ENCODE measurements at places on chromosomes 3 and 15.

DNA sequence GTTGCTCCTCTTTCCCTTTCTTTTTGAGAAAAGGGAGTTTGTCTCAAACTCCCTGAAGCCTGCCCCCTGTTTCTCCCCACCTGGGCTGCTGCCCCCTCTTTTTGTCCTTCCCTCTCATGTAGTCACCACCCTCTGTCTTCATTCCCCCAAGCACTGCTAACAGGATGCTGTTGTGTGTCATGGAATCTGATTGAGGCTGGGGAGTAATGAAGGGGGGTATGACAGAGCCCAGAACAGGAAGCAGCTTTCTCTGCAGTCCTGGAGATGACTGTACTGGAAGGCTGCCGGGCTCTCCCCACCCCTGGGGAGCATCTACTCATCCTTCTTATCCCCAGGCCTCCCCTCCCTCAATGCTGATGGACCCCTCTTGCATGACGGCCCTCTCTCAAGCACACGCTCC lies 181.6 kb downstream of the ABHD5 start:
- no peak overlapping the region for H3K4me3 ChIP-seq
- DNase-seq = no peak
- H3K36me3 ChIP-seq = no peaks in the 10 kb centered on the region

- H3K4me3 ChIP-seq = no peak overlapping the region
- H3K36me3 ChIP-seq = no peaks in the 10 kb centered on the region
- H3K4me1 ChIP-seq = no peaks in the 10 kb centered on the region
- no peak overlapping the region for H3K27ac ChIP-seq
Observed at GRCh38 chr3:70247955-70248354, 64.5 kb downstream of the MDFIC2 start.

DNA sequence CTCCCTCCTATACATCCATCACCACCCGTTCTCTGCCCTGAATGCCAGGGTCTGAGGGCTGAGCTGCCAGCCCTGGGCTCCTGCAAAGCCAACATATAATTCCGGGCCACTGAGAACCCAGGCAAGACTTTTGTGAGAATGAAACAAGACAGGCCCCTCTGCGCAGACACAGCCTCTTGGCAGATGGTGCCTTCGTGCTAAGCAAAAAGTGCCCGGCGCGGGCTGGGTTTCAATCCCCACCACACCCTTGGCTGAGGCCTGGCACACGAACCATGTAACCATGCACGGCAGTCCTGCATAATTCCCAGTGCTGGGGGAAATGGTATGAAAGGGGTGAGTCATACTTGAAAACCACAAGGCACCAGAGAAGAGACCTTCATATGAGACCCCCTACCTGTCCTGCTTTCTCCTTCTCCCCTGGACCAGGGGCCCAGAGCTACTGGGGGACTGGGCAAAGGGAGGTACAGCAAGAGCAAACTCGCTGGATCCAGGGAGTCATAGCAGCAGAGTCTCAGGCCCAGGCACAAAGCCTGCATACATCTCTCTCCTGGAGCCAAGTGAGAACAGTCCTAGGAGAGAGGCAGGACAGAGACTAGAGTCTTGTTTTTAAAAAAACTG lies 26.1 kb upstream of the LOXL1 start:
- H3K36me3 ChIP-seq = no peaks in the 10 kb centered on the region
- H3K4me3 ChIP-seq = no peak overlapping the region
- no peak overlapping the region for H3K27ac ChIP-seq
- DNase-seq = no peak

- no peaks in the 10 kb centered on the region for H3K4me1 ChIP-seq
- no peaks in the 10 kb centered on the region for H3K27me3 ChIP-seq
- no peak overlapping the region for H3K4me3 ChIP-seq
- H3K27ac ChIP-seq = no peak overlapping the region
Observed at GRCh38 chr3:117556646-117557407, 847.2 kb downstream of the TUSC7 start.

DNA sequence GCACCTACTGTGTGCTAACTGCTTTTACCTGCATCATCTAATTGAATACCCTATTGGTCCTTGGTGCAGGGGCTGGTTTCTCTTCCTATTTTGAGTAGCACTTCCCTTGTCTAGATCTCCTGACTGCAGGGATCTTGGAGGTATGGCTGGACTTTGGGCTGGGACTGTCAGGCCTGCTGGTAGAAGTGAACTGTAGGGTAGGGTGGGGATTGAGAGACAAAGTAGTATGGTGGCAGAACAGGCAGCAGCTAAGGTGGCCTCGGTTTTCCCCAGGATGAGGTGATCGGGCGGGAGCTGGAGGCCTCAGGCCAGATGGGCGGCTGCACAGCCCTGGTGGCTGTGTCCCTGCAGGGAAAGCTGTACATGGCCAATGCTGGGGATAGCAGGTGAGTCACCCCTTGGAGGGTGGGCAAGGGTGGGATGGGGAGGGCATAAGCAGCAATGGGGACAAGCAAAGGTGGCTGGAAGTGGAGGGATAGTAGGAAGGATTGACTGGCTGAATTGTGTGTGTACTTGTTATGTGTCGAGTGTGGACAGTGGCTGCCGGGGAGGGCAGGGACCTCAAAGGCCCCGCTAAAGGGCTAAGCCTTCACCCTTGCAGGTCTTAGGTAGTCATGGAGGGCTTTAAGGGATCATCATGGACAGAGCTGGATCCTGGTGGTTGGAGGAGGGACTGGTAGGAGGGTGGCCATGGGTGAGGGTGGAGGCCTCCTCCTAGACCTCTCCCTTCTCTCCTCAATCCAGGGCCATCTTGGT lies 2.0 kb downstream of the PPM1M start:
- no peak overlapping the region for H3K27ac ChIP-seq
- no peaks in the 10 kb centered on the region for H3K4me1 ChIP-seq
- no peak for DNase-seq
- H3K27me3 ChIP-seq = peaks cover 6% of the 10 kb centered on the region
- no peaks in the 10 kb centered on the region for H3K36me3 ChIP-seq

DNA sequence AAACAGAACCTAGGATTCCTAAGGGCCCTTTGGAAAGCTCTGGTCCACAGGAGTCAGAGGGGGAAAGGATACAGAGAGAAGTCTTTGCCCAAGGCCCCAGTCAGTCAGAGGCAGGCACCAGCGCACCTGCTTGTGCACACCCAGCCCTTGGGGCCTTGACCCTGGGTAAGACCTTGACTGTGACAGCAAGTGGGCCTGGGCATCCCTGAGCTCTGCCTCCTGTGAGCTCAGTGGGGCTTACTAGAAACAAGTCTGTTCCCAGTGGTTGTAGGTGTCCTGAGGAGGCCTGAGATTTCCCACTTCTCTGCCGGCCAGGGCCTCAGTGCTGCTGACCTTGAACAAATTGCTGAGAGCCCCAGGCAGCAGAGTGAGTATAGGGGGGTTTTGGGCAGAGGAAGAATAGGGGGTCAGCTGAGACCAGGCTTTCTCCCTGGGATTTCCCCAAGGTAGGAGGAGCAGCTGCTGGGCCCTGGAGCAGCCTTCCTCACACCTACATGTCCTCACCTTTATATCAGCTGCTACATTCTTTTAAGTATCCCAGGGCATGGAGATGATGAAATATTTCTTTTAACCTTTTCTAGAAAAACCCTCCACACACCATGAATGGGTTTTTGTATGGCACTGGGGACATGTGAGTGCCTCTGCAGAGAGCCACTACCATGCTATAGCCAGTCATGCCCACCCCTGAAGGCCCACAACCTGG lies 9.7 kb upstream of the DAG1 start:
- H3K4me1 ChIP-seq = peaks cover 20% of the 10 kb centered on the region
- DNase-seq = no peak
- no peak overlapping the region for H3K27ac ChIP-seq
- no peak overlapping the region for H3K4me3 ChIP-seq

- DNase-seq = no peak
- H3K4me1 ChIP-seq = no peaks in the 10 kb centered on the region
- no peaks in the 10 kb centered on the region for H3K27me3 ChIP-seq
Observed at GRCh38 chr3:188775412-188775811, 396.4 kb upstream of the TPRG1 start.

GRCh38 chr15:30929982-30930381 lies 26.3 kb downstream of the FAN1 start:
- H3K27me3 ChIP-seq = no peaks in the 10 kb centered on the region
- no peak overlapping the region for H3K27ac ChIP-seq
- DNase-seq = no peak
- peaks cover 21% of the 10 kb centered on the region for H3K36me3 ChIP-seq

DNA sequence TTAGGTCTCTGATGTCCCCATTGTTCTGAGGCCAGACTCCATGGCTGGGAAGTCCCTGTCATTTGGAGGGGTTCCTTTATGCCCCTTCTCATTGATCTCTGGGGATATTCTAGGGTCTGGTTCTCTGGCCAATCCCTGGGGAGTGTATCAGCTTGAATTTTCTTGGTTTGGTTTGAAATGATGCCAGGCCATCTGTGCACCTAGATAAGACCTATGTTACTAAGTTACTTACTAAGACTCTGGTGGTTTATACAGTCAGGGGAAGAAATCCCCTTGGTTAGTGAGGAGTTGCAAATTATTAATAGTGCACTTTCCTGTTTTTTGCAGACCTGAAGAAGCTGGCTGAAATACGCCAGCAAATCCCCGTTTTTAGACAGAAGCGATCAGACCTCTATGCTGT lies 20.3 kb downstream of the NIT2 start:
- no peak overlapping the region for H3K27ac ChIP-seq
- no peaks in the 10 kb centered on the region for H3K36me3 ChIP-seq
- no peak for DNase-seq
- no peak overlapping the region for H3K4me3 ChIP-seq
- H3K4me1 ChIP-seq = no peaks in the 10 kb centered on the region
- H3K27me3 ChIP-seq = no peaks in the 10 kb centered on the region

- DNase-seq = no peak
- peaks cover 19% of the 10 kb centered on the region for H3K4me1 ChIP-seq
- H3K27me3 ChIP-seq = no peaks in the 10 kb centered on the region
- H3K27ac ChIP-seq = no peak overlapping the region
- H3K36me3 ChIP-seq = no peaks in the 10 kb centered on the region
- no peak overlapping the region for H3K4me3 ChIP-seq
Observed at GRCh38 chr3:11587766-11588165, 55.9 kb downstream of the VGLL4 start.

DNA sequence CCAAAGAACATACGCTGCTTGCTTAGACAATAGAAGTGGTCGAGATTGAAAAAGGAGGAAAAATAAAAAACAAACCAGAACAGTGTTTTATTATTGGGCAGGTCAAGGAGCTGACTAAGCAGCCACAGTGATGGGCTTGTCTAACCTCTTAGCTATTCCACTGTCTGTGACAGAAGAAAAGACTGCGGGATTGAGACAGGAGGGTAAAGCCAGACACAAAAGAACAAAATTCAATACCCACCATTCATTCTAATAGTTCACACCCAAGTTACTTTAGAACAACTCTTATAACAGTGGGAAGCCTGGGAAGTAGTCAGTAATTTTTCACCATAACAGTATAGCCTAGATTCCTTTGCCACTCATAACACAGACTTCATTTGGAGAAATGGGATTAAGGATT lies 435.4 kb downstream of the MFSD1 start:
- no peak for DNase-seq
- H3K27me3 ChIP-seq = no peaks in the 10 kb centered on the region
- H3K36me3 ChIP-seq = no peaks in the 10 kb centered on the region
- H3K4me1 ChIP-seq = no peaks in the 10 kb centered on the region
- no peak overlapping the region for H3K27ac ChIP-seq
- no peak overlapping the region for H3K4me3 ChIP-seq

- H3K36me3 ChIP-seq = no peaks in the 10 kb centered on the region
- no peak overlapping the region for H3K27ac ChIP-seq
- no peak overlapping the region for H3K4me3 ChIP-seq
- no peak for DNase-seq
- no peaks in the 10 kb centered on the region for H3K4me1 ChIP-seq
- H3K27me3 ChIP-seq = no peaks in the 10 kb centered on the region
Observed at GRCh38 chr15:94175420-94175819, 55.9 kb upstream of the MCTP2 start.

- no peaks in the 10 kb centered on the region for H3K27me3 ChIP-seq
- no peaks in the 10 kb centered on the region for H3K4me1 ChIP-seq
- H3K36me3 ChIP-seq = no peaks in the 10 kb centered on the region
- no peak overlapping the region for H3K4me3 ChIP-seq
Observed at GRCh38 chr3:59257506-59257905, 207.7 kb upstream of the CFAP20DC start.

GRCh38 chr3:194313560-194314387 lies 37.4 kb downstream of the CPN2 start:
- H3K4me1 ChIP-seq = peaks cover 7% of the 10 kb centered on the region
- no peak overlapping the region for H3K4me3 ChIP-seq
- H3K36me3 ChIP-seq = no peaks in the 10 kb centered on the region
- 0 out of 2 replicates have a peak, but pooled peaks cover 2% of the 10 kb centered on the region for H3K27me3 ChIP-seq

GRCh38 chr3:119292666-119293065 lies 1.5 kb upstream of the ARHGAP31 start:
- no peaks in the 10 kb centered on the region for H3K4me1 ChIP-seq
- H3K27ac ChIP-seq = no peak overlapping the region
- H3K4me3 ChIP-seq = no peak overlapping the region
- H3K27me3 ChIP-seq = 0 out of 2 replicates have a peak, but pooled peaks cover 2% of the 10 kb centered on the region
- no peak for DNase-seq

- no peak overlapping the region for H3K4me3 ChIP-seq
- no peaks in the 10 kb centered on the region for H3K36me3 ChIP-seq
Observed at GRCh38 chr3:70554170-70554569, 241.7 kb upstream of the MDFIC2 start.

- no peaks in the 10 kb centered on the region for H3K36me3 ChIP-seq
- H3K27ac ChIP-seq = no peak overlapping the region
- no peak for DNase-seq
Observed at GRCh38 chr3:181880331-181880730, 168.6 kb downstream of the SOX2 start.

DNA sequence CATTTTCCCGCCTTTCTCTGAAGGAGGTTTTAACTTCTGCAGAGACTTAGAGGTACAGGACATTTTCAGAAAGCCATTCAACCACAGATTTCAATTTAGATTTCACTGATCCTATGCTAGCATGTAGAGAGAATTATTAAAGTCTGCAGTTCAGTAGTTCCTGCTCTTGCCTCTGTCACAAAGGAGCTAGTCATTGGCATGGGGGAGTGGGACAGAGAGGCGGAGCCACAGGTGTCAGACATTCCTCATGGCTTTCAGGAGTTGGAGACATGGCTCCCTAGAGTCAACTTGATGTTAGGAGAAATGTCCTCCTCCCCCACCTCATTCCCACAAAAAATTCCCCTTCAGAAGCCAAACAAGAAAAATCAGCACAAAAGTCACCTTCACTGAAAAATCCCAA lies 66.0 kb upstream of the SIAH2 start:
- no peak overlapping the region for H3K27ac ChIP-seq
- H3K4me3 ChIP-seq = no peak overlapping the region
- H3K4me1 ChIP-seq = no peaks in the 10 kb centered on the region
- no peaks in the 10 kb centered on the region for H3K27me3 ChIP-seq
- no peaks in the 10 kb centered on the region for H3K36me3 ChIP-seq

All from iPS DF 6.9 (cell line).